ENCODE measurements at places on chromosomes 1 and 21.

- DNase-seq: no peak
Measured at GRCh38 chr1:245169376-245169775, 14.6 kb downstream of the KIF26B start.

DNA sequence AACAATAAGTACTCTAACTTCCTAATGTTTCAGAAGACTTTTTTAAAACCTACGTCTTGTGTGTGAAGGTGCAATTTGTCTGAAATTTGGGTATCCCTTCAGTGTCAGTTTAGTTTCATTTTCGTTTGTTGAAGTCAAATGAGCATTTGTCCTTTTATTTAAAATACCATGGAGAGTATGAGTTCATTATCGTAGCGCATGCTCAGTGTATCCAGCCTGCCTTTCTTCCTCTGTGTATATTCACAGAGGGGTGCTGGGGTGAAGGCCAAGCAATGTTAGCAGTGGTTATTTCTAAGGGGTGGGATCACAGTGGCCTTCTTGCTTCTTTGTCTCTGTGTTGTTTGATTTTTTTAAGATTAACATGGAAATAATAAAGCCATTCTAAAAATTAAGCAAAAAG is 43.2 kb downstream of the CNN3 start:
- no peak for DNase-seq

DNA sequence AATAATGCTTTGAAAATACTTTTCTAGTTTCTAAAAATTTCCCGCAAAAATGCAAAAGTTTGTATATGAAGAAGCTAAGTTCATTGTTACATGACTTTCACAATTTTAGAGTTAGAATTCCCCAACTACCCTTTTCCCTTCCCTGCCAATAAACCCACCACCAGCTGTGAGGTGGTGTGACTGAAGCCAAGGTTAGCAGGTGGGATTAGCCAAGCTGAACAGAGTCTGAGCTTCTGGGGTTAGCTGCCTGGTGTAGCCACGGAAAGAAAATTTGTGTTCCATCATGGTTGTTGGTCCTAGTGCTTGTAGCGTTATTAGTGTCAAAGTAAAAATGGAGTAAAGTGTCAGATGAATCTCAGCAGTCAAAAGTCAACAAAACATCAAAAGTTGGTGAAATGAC is 110.9 kb downstream of the ASTN1 start:
- DNase-seq: no peak

DNA sequence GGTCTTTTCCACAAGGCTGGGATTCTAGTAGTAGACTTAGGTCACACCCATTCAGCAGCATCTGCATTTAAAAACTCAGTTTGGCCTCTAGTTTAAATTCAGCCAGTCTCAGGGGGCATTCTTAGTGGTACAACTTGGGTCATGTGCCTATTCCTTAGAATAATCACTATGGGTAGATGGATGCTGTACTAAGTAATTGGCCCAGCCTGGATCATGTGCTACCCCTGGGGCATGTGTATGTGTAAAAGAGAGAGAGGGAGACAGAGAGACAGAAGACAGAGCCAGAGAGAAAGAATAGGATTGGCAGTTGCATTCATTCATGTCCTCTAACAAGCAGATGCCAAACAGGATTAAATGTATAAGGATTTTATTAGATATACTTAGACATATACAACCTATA is 13.6 kb upstream of the SYT14 start:
- DNase-seq: no peak

GRCh38 chr1:67947114-67947513 is 103.3 kb downstream of the DIRAS3 start:
- no peak for DNase-seq

- no peak for DNase-seq
Measured at GRCh38 chr1:32496127-32496526, 31.3 kb downstream of the ZBTB8B start.

DNA sequence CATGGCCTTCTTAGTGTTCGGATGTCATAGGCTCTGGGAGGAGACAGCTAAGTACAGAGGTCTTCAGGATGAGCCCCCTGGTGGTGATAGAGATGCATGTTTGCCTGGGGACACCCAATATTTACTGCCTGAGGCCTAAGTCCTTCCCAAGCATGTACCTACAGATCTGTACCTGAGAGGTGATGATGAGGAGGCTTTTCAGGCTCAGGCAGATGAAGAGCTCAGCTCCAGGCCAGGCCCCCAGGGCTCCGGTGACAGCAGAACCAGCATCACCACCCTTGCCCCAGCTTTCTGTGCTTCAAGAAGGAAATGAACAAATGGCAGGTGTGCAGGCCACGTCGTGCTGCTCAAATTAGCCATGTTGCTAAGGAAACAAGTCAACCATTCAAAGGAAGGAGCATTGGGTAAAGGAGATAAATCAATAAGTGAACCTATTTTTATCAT is 21.1 kb downstream of the CACNA1E start:
- DNase-seq: no peak

- DNase-seq: no peak
Measured at GRCh38 chr1:117686907-117687306, 81.1 kb downstream of the TENT5C start.

- no peak for DNase-seq
Measured at GRCh38 chr1:197320991-197321531, 53.0 kb downstream of the CRB1 start.

GRCh38 chr1:66048011-66048410 is 255.3 kb downstream of the PDE4B start:
- no peak for DNase-seq

GRCh38 chr1:165218731-165219130 is 137.8 kb downstream of the LMX1A start:
- no peak for DNase-seq

DNA sequence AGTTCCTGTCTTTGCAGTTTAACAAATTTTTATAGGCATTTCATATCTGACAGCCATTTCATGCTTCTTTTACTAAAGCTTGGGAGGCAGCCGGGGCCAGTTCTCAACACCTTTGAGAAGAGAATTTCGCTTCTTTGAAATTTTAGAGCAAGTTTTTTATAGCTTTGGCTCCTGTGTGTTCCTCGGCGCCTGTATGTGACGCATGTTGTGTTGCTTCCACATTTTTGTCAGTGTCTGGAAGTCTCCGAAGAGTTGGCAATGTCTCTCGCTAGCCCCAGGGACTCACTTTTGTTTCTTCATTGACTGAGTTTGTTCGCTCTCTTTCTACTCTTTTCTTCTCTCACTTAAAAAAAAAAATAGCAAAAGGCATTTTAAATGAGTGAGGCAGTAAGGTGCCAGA is 386.9 kb upstream of the PLXNA2 start:
- no peak for DNase-seq
